ENCODE measurements at places on chromosomes 11 and 22. TPM values are rescaled to one million over a fixed set of nuclear protein-coding genes. Genes with fewer than 3 reads are reported as not detected.
A peak's percentile ranks its signal among the peaks of the same experiment; 100 is the strongest.

The GRAMD1B gene
- 8.5 TPM for total RNA-seq

The PATE4 gene
- not detected for total RNA-seq

The INS gene
- not detected for total RNA-seq

The UPK3A gene
- not detected for total RNA-seq

The DRICH1 gene
- 0.43 TPM for total RNA-seq

The OPCML gene
- total RNA-seq, result 0.91 TPM

The RAB3IL1 gene
- total RNA-seq, result 3.4 TPM

The GAB4 gene
- total RNA-seq, result not detected

The OR5AL1 gene
- total RNA-seq, result not detected

The CCDC116 gene
- total RNA-seq, result 1.2 TPM

The REXO2 gene
- 46.1 TPM for total RNA-seq

The CCDC188 gene
- 8.6 TPM for total RNA-seq

The TIRAP gene
- 10.6 TPM for total RNA-seq

The MMP3 gene
- not detected for total RNA-seq

The ACTN3 gene
- 0.16 TPM for total RNA-seq

The PPP6R3 gene
- total RNA-seq, result 111 TPM

The PTPRCAP gene
- 0.84 TPM for total RNA-seq

- peaks cover 11% of the 10 kb centered on the region for H3K4me1 ChIP-seq
- no peak overlapping the region for H3K27ac ChIP-seq
- no peak for DNase-seq
These were observed 32.2 kb downstream of the CWC15 start for GRCh38 chr11:94941131-94941530.

GRCh38 chr22:35777335-35777975 lies 59.8 kb downstream of the APOL5 start:
- DNase-seq, result no peak
- H3K4me3 ChIP-seq, result no peak overlapping the region
- no peaks in the 10 kb centered on the region for H3K27me3 ChIP-seq
- H3K27ac ChIP-seq, result no peak overlapping the region
- no peaks in the 10 kb centered on the region for H3K36me3 ChIP-seq
- no peaks in the 10 kb centered on the region for H3K4me1 ChIP-seq

DNA sequence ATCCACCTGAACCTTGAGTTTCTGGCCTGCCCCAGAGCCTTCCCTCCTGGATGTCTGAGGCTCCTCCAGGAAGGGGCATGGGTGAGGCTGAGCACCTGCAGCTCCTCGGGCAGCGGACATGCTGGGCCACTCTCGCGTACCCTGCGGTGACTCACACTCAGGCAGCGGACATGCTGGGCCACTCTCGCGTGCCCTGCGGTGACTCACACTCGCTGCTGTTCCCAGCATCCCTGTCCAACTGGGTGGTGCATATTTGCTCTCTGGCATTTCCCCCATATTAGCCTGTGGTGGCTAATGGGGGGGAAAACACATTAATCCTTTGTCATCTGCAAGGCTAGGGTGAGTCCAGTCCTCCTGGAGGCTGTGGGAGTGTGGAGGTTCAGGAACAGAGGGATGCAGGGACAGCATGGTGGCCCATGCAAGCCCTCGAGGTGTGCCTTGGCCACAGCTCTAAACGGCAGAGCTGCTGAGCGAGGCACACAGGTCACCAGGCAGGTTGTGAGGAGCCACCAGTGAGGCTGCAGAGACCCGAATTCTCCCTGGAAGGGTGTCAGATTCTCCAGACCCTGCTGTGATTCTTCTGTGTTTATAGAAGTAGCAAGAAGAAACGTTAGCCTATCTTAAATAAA lies 728.1 kb downstream of the BRD1 start:
- no peak overlapping the region for H3K27ac ChIP-seq
- peaks cover 12% of the 10 kb centered on the region for H3K4me1 ChIP-seq
- no peak for DNase-seq
- H3K36me3 ChIP-seq, result no peaks in the 10 kb centered on the region

DNA sequence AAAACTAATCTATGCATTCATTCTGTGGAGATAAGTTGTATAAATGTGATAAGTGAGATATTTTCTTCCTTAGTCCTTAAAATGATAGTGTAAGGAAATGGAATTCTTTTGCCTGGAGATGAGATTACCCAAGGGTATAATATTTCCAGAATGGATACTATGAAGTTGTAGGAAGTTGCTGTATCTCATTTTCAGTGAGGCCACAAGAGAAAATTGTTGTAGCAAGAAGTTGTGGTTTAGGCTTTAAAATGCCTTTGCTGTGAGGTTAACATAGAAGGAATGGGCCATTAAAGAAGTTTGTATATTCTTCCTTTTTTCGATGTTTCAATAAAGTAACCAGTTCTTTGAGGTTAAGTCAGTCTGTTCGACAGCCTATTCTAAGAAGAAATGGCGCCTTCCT lies 50.7 kb upstream of the LIN7C start:
- no peak for DNase-seq
- no peaks in the 10 kb centered on the region for H3K27me3 ChIP-seq
- H3K27ac ChIP-seq, result no peak overlapping the region
- no peaks in the 10 kb centered on the region for H3K4me1 ChIP-seq
- no peak overlapping the region for H3K4me3 ChIP-seq

DNA sequence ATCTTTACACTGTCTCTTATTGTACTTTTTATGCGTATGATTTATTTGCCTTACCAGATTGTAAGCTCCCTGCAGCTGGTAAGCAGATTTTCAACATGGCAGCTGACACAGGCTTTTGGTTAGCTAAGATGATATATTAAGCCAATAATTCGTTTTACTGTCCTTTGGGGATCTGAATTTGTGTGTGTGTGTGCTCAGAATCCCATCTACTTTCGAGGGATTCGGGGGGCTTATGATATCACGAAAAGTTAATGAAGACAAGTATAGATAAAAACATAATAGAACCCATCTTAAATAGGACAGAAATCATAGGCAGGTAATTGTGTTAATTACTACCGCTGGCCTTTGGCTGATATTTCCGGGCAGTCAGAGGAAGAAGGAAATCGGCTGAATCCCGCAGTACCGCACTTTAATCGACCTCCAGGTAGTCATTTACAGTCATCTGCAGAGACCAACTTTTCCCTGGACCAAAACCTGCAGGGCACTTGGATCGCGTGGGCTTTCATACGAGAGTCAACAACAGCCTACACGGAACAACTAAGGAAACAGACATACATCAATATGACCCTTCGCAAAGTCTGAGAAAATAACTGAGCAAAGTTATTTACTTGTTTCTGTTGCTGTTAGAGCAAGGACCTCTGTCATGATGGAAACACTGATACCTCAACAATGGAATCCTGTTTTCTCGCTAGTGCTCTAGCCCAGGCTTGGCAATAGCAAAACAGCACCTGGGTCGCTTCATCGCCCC lies 802 bp downstream of the KBTBD3 start:
- peak overlapping the region; percentile 99 for H3K4me3 ChIP-seq
- H3K27ac ChIP-seq, result peak overlapping the region; percentile 95
- H3K4me1 ChIP-seq, result peaks cover 44% of the 10 kb centered on the region
- peaks cover 8% of the 10 kb centered on the region for H3K36me3 ChIP-seq
- no peaks in the 10 kb centered on the region for H3K27me3 ChIP-seq

DNA sequence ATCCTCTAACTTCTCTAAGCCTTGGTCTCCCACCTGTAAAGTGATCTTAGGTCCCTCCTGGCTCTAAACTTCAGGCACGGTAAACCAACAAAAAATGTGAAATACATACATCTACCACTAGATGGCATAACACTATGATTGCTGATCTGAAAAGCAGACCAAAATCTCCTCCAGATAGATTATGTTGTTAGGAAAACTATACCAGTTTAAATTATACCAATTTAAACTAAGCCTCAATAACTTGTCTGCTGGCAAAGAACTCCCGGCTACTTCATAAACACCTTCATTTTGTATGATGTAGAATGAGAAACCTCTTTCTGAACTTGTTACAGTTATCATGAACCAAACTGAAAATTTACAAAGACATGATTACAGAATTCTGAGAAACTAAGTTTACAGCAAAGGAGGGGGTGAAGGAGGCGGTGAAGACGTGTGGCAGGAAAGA lies 85.9 kb downstream of the SBF2 start:
- no peak for DNase-seq
- H3K36me3 ChIP-seq, result peaks cover 6% of the 10 kb centered on the region
- no peak overlapping the region for H3K27ac ChIP-seq

GRCh38 chr11:57340039-57340615 lies 2.0 kb downstream of the P2RX3 start:
- peak; percentile 39 for DNase-seq
- peaks cover 39% of the 10 kb centered on the region for H3K4me1 ChIP-seq
- H3K4me3 ChIP-seq, result peak overlapping the region; percentile 84
- no peaks in the 10 kb centered on the region for H3K36me3 ChIP-seq
- peak overlapping the region; percentile 81 for H3K27ac ChIP-seq

DNA sequence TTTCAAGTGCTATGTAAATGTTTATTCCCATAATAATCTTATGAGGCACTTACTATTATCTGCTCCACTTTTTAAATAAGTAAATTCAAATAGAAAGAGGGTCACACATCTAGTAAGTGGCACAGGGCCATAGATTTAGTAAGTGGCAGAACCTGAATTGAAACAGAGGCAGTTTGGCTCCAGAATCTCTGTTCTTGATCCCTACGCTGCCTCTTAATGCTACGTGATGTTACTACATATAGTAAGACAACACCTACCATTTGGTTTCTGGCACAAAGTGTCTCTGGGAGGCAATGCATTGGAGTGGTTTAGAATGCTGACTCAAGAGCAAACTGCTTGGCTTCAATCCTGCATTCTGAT lies 1018.3 kb downstream of the DLG2 start:
- DNase-seq, result no peak
- no peak overlapping the region for H3K4me3 ChIP-seq
- no peaks in the 10 kb centered on the region for H3K4me1 ChIP-seq
- H3K27me3 ChIP-seq, result no peaks in the 10 kb centered on the region
- H3K27ac ChIP-seq, result no peak overlapping the region
- no peaks in the 10 kb centered on the region for H3K36me3 ChIP-seq

DNA sequence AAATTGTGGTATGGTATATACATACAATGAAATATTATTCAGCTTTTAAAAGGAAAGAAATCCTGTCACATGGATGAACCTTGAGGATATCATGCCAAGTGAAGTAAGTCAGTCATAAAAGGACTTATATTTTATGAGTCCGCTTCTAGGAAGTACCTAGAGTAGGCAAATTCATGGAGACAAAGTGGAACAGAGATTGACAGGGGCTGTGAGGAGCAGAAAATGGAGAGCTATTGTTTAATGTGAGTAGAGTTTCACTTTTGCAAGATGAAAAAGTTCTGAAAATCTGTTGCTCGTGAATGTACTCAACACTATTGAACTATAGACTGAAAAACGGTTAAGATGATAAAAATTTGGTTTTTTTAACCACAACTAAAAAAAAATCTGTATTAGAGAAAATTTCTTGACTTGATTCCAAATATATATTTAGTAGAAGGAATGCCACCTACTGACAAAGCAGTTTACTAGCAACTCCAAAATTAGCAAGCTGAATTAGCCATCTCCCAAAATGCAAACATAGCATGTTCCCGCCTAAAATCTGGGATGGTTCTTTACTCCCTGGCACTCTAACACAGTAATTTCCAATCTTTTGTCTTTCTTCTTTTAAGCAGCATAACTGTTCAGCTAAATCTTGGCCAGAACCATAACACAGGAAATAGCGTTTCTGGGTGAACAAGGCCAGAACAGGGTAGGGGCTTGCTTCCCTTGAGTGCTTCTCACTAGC lies 1.5 kb downstream of the UFD1 start:
- H3K36me3 ChIP-seq, result peaks cover 2% of the 10 kb centered on the region
- peak overlapping the region; percentile 94 for H3K4me3 ChIP-seq
- H3K4me1 ChIP-seq, result peaks cover 32% of the 10 kb centered on the region
- no peak overlapping the region for H3K27ac ChIP-seq
- H3K27me3 ChIP-seq, result no peaks in the 10 kb centered on the region

- no peaks in the 10 kb centered on the region for H3K27me3 ChIP-seq
- no peak overlapping the region for H3K27ac ChIP-seq
- H3K36me3 ChIP-seq, result no peaks in the 10 kb centered on the region
- DNase-seq, result no peak
These were observed 227.4 kb upstream of the FAT3 start for GRCh38 chr11:91997226-91997625.

DNA sequence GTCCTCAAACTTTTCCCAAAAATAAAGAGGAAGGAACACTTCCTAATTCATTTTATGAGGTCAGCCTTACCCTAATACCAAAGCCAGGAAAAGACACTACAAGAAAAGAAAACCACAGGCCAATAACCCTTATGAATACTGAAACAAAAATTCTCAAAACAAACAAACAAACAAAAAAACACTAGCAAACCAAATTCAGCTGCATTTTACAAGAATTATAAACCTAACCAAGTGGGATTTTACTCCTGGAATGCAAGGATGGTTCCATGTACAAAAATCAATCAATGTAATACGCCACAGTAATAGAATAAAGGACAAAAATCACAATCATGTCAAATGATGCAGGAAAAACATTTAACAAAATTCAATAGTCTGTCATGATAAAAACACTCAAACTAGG lies 13.3 kb downstream of the ARVCF start:
- no peaks in the 10 kb centered on the region for H3K27me3 ChIP-seq
- no peak overlapping the region for H3K27ac ChIP-seq
- H3K4me3 ChIP-seq, result no peak overlapping the region
- DNase-seq, result no peak
- peaks cover 22% of the 10 kb centered on the region for H3K36me3 ChIP-seq
- H3K4me1 ChIP-seq, result peaks cover 53% of the 10 kb centered on the region

GRCh38 chr11:63699896-63700295 lies 18.6 kb downstream of the RTN3 start:
- H3K27ac ChIP-seq, result no peak overlapping the region
- H3K4me3 ChIP-seq, result no peak overlapping the region
- no peaks in the 10 kb centered on the region for H3K27me3 ChIP-seq
- DNase-seq, result no peak
- H3K4me1 ChIP-seq, result no peaks in the 10 kb centered on the region
- H3K36me3 ChIP-seq, result no peaks in the 10 kb centered on the region

GRCh38 chr11:27648840-27649239 lies 51.4 kb downstream of the BDNF start:
- peaks cover 2% of the 10 kb centered on the region for H3K4me1 ChIP-seq
- H3K36me3 ChIP-seq, result no peaks in the 10 kb centered on the region
- no peak for DNase-seq
- H3K27me3 ChIP-seq, result no peaks in the 10 kb centered on the region
- no peak overlapping the region for H3K4me3 ChIP-seq

- H3K36me3 ChIP-seq, result no peaks in the 10 kb centered on the region
- H3K27me3 ChIP-seq, result peaks cover 3% of the 10 kb centered on the region
- H3K27ac ChIP-seq, result no peak overlapping the region
- no peak overlapping the region for H3K4me3 ChIP-seq
- DNase-seq, result no peak
These were observed 86.1 kb downstream of the ARHGAP8 start for GRCh38 chr22:44838316-44839016.

DNA sequence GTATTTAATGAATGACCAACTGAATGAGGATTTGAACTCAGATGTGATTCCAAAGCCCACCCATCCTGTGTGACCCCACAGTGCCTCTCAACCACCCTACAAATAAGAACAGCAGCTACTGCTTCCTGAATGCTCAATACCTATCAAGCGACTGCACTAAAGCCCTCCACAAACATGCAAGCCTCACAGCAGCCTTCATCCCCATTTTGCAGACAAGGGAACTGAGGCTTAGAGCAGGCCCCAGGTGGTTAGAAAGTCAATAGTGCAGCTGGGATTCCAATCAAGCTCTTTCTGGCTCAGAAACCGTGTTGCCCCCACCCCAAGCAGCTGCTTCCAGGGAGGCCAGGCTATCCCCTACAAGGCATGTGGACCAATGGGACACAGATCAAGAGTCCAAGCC lies 57.2 kb downstream of the SMCO4 start:
- no peak overlapping the region for H3K4me3 ChIP-seq
- no peak for DNase-seq
- H3K36me3 ChIP-seq, result peaks cover 2% of the 10 kb centered on the region
- H3K27ac ChIP-seq, result no peak overlapping the region
- H3K4me1 ChIP-seq, result peaks cover 26% of the 10 kb centered on the region
- H3K27me3 ChIP-seq, result no peaks in the 10 kb centered on the region

- peaks cover 44% of the 10 kb centered on the region for H3K4me1 ChIP-seq
- no peaks in the 10 kb centered on the region for H3K27me3 ChIP-seq
- peaks cover 3% of the 10 kb centered on the region for H3K36me3 ChIP-seq
These were observed 153.6 kb upstream of the TTC12 start for GRCh38 chr11:113160808-113161124.

All from neural crest cell (in vitro differentiated cells).